ENCODE measurements at places on chromosomes 1 and 21. TPM values are rescaled to one million over a fixed set of nuclear protein-coding genes. Genes with fewer than 3 reads are reported as not detected.

The OVAAL gene
- total RNA-seq = not detected

The FOXD3 gene
- total RNA-seq = not detected

The TMCC2 gene
- 5.5 TPM for total RNA-seq

The NR5A2 gene
- not detected for total RNA-seq

The SLC9C2 gene
- total RNA-seq = not detected

The HSD3B2 gene
- not detected for total RNA-seq

The LAPTM5 gene
- total RNA-seq = 0.15 TPM

The KLHL20 gene
- 28.5 TPM for total RNA-seq

The MTARC2 gene
- 21.3 TPM for total RNA-seq

The VCAM1 gene
- total RNA-seq = 4.6 TPM

The GPR25 gene
- not detected for total RNA-seq

The ACTA1 gene
- total RNA-seq = 3.6 TPM

The CYP4A11 gene
- not detected for total RNA-seq

DNA sequence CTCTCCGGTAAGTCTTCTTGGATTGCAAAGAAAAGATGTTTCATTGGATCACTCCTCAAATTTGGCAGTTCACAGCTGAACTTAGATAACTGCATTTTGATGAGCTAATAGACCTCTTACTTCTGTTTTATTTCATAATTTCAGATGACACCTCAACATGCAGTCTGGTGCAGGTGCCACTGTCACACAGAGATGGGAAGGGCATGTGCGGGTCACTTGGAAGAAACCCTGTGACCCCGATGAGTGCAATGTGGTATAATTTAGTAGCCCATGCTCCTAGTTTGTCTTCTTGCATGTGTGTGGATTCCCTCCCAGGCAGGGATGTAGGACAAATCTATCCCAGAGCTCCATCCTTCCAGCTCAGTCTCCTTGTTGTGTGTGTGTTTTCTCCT, 481 bp upstream of the SLAMF1 start:
- H3K4me3 ChIP-seq = no peak overlapping the region
- H3K4me1 ChIP-seq = no peaks in the 10 kb centered on the region
- peaks cover 15% of the 10 kb centered on the region for H3K27me3 ChIP-seq
- H3K27ac ChIP-seq = no peak overlapping the region

- DNase-seq = no peak
- H3K4me3 ChIP-seq = no peak overlapping the region
- peaks cover 8% of the 10 kb centered on the region for H3K27me3 ChIP-seq
- H3K27ac ChIP-seq = no peak overlapping the region
- H3K36me3 ChIP-seq = peaks cover 1% of the 10 kb centered on the region
These were observed 37.5 kb upstream of the FBXO28 start for GRCh38 chr1:224076407-224076806.

DNA sequence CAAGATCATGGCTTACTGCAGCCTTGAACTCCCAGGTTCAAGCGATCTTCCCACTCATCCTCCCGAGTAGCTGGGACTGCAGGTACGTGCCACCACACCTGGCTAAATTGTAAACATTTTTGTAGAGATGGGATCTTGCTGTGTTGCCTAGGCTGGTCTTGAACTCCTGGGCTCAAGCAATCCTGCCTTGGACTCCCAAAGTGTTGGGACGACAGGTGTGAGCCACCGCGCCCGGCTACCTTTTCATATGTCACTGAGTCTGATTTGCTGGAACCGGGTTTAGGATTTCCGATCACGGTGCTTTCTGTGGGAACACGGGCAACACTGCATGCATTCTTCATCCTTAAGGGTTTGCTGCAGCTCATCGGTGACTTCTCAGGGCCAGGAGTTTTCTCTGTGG, 32.2 kb upstream of the PCBP3 start:
- H3K36me3 ChIP-seq = no peaks in the 10 kb centered on the region
- no peak for DNase-seq
- peaks cover 34% of the 10 kb centered on the region for H3K27me3 ChIP-seq
- no peak overlapping the region for H3K27ac ChIP-seq
- no peak overlapping the region for H3K4me3 ChIP-seq
- H3K4me1 ChIP-seq = peaks cover 18% of the 10 kb centered on the region

DNA sequence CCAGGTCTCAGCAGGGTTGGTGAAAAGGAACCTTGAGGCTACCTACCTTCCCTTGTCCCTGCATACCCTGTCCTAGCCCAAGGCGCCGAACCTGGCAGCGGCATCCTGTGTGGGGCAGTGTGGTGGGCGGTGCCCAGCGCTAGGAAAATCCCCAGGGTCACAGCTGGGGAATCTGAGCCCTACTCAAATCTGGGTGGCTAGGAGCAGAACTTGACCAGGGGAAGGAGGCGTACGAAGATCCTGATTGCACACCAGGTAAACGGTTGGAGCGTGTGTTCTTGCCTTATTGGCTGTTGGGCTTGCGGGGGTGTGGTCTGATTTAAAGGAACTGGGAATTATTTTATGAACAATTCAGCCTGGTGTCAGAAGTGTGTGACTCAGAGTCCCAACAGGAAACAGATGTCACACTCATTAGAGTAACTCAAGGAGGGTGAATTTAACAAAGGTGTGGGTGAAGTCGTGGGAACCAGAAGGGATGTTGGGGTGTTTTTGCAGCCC, 118.6 kb downstream of the LRIG2 start:
- H3K4me3 ChIP-seq = no peak overlapping the region
- peaks cover 21% of the 10 kb centered on the region for H3K27me3 ChIP-seq
- no peaks in the 10 kb centered on the region for H3K36me3 ChIP-seq

DNA sequence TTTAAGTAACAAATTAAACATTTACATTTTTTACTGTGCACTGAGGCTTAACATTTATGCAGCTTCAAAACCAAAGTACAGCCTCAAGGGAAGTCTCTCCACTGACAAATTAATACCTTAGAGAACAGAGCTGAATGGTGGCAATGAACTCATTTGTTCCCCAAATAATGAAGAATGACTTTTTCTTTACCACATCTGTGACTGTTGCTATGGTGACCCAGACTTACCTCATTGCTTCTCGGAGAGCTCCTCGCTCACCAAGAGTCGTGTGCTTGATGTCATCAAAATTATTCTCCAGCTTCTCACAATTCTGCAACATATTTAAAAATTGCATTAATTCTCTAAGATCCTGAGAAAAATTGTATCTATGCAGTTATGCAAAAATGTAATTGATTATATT, 92.9 kb downstream of the DPYD start:
- DNase-seq = no peak
- H3K4me3 ChIP-seq = no peak overlapping the region
- H3K27me3 ChIP-seq = no peaks in the 10 kb centered on the region
- H3K27ac ChIP-seq = no peak overlapping the region

DNA sequence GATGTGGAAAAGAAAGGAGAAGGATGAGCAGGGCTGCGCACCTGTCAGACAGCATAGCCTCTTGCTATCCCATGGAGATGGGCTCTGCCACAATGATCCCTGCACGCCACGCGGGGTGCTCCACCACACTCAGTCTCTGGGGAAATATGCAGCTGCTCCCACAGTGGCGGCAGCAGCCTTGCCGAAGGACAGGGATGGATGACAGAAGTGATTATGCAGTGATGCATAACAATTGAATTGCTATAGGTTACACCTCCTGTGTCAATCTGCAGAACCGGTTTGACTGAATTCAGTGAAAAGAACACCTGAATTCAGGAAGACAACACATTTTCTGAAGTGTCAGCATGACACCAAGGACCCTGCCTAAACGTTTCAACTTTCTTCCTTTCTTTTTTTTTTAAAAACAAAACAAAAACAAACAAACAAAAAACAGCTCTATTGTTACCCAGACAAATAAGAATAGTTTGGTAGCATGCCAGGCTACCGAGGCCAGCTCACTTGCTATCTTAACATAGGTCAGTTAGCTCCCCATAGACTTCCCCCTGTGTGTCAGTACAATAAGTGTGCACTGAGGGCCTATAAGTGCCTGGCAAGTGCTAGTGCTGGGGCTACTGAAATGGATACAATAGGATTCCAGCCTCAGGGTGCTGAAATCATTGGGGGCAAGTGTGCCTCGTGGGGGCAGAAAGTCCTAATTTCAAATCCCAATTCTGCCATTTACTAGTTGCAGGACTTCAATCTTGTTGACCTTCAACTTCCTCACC, 127.6 kb upstream of the LMO4 start:
- no peak for DNase-seq
- peaks cover 2% of the 10 kb centered on the region for H3K36me3 ChIP-seq
- peaks cover 12% of the 10 kb centered on the region for H3K4me1 ChIP-seq

DNA sequence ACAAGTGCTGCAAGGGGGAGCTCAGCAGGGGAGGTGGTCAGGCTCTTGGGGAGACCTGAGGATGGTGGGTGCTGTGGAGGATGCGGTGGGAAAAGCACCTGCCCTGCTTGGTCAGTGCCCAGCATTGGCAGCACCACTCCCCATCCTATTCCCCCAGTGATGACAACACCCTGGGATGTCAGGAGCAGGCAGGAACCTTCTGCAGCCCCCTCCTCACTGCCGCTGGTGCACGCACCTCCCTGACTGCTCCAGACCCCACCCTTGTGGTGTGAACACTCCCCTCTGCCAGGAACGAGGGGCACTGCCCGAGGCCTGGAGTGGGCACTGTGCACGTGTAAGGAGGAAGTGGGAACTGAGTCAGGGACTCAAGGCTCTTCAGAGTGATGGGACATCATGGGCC, 12.5 kb downstream of the TMPRSS3 start:
- H3K27me3 ChIP-seq = peaks cover 8% of the 10 kb centered on the region
- H3K4me3 ChIP-seq = no peak overlapping the region
- H3K27ac ChIP-seq = no peak overlapping the region
- DNase-seq = peak; percentile 70
- H3K36me3 ChIP-seq = no peaks in the 10 kb centered on the region

- no peak for DNase-seq
- peaks cover 3% of the 10 kb centered on the region for H3K4me1 ChIP-seq
- H3K27me3 ChIP-seq = peaks cover 13% of the 10 kb centered on the region
- peaks cover 3% of the 10 kb centered on the region for H3K36me3 ChIP-seq
- no peak overlapping the region for H3K4me3 ChIP-seq
- H3K27ac ChIP-seq = no peak overlapping the region
These were observed 45.8 kb upstream of the S1PR1 start for GRCh38 chr1:101191049-101191448.

DNA sequence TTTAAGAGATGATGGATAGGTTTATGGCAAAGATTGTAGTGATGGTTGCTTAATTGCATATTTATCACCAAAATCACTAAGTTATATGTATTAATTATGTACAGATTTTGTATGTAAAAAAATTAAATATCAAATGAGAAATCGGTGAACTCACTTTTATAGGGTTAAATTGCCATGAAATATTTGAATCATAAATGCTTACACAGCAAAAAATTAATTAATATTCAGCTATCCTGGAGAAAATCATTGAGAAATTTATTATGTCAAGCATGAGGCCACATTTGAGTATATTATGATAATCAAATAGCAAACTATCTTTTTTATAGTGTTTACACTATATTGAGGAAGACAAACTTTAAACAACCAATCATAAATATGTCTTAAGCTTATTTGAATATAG, 239.4 kb upstream of the BRINP3 start:
- no peak overlapping the region for H3K4me3 ChIP-seq
- no peaks in the 10 kb centered on the region for H3K27me3 ChIP-seq
- H3K27ac ChIP-seq = no peak overlapping the region
- DNase-seq = no peak
- no peaks in the 10 kb centered on the region for H3K36me3 ChIP-seq

DNA sequence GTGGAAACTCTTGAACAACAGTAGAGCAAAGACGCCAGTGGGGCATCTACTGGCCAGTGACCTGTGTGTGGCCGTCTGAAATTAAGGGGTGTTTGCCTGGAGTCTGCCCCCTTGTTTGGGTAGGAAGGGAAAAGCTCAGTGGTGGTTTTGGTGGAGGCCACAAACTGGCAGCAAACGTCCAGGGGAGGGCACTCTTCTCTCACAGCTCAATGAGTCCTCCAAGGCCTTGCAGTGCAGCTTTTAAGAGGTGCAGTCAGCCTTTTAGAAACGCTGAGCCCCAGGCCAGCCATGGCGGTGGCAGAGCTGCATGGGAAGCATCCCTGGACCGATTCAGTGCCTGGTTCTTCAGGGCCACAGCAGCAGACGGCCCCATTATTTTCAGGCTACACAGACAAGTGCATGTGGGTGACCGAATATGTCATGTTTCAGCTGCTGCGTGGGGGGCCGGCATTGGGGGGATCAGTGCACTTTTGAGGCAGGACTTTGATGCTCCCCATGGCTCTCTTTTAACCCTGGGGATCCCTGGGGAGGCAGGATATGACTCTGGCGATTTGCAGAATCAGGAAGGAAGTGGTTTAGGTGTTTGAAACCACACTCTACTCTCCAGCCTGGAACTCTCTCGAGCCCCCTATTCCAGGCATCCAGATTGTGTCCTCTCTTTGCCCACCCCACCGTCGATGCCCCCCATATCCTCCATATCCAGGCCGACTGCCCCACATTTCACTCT, 414.0 kb downstream of the PRDM2 start:
- no peaks in the 10 kb centered on the region for H3K4me1 ChIP-seq
- H3K27ac ChIP-seq = no peak overlapping the region
- H3K4me3 ChIP-seq = no peak overlapping the region
- H3K36me3 ChIP-seq = no peaks in the 10 kb centered on the region

Measured in chondrocyte (in vitro differentiated cells).